ENCODE measurements at places on chromosomes 6 and 20.
A peak's percentile ranks its signal among the peaks of the same experiment; 100 is the strongest.

GRCh38 chr6:86683132-86683908, 254.0 kb upstream of the HTR1E start:
- DNase-seq, result no peak
- no peaks in the 10 kb centered on the region for H3K4me1 ChIP-seq
- no peak overlapping the region for H3K4me3 ChIP-seq
- H3K27ac ChIP-seq, result no peak overlapping the region

- H3K27ac ChIP-seq, result no peak overlapping the region
- no peaks in the 10 kb centered on the region for H3K36me3 ChIP-seq
- no peak for DNase-seq
- H3K4me3 ChIP-seq, result no peak overlapping the region
These were observed 196.0 kb downstream of the MAFB start for GRCh38 chr20:40493071-40493470.

GRCh38 chr6:41224800-41225199, 3.3 kb upstream of the TREML4 start:
- H3K27ac ChIP-seq, result no peak overlapping the region
- no peak overlapping the region for H3K4me3 ChIP-seq
- H3K4me1 ChIP-seq, result no peaks in the 10 kb centered on the region
- no peaks in the 10 kb centered on the region for H3K27me3 ChIP-seq
- DNase-seq, result no peak

- H3K4me3 ChIP-seq, result peak overlapping the region; percentile 95
- no peak for DNase-seq
- peaks cover 4% of the 10 kb centered on the region for H3K4me1 ChIP-seq
- H3K27ac ChIP-seq, result peak overlapping the region; percentile 87
- peaks cover 10% of the 10 kb centered on the region for H3K36me3 ChIP-seq
These were observed 1.2 kb downstream of the KAT14 start for GRCh38 chr20:18138639-18139583.

GRCh38 chr6:33716379-33716778, 4.9 kb upstream of the UQCC2 start:
- DNase-seq, result no peak
- no peak overlapping the region for H3K4me3 ChIP-seq
- no peaks in the 10 kb centered on the region for H3K36me3 ChIP-seq
- H3K27me3 ChIP-seq, result no peaks in the 10 kb centered on the region

GRCh38 chr6:34506718-34507117, 40.8 kb downstream of the PACSIN1 start:
- no peaks in the 10 kb centered on the region for H3K36me3 ChIP-seq
- H3K27me3 ChIP-seq, result no peaks in the 10 kb centered on the region
- H3K4me3 ChIP-seq, result no peak overlapping the region
- H3K27ac ChIP-seq, result no peak overlapping the region

All from effector memory CD4-positive, alpha-beta T cell (primary cell).